Lower lobe of right lung (tissue), 2 donors: ENCODE measurements at places on chromosomes 11 and 22. TPM values are rescaled to one million over a fixed set of nuclear protein-coding genes. Genes with fewer than 3 reads are reported as not detected.

DNA sequence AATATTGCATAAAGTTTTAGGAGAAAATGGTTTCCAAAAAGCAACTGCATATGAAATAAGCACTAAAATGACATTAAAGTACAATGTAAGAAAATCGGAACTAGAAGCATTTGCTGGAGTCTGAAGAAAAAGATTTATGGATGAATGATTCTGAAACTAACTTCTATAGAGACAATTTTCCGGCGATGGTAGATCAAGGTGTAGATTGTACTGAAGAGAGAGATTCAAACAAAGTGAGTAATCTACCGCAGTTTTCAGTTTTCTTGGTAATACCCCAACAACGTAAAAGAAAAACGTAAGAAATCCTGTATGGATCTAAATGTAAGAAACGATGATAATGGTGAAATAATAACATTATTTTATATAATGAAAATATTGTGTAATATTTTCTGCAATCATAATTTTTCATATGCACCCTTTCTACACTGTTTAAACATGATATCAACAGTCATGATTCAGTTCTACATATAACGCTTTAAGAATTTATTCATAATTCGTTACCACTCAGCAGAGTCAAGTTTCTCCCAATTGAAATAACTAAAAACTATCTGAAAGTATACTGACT lies 1.8 kb upstream of the CDPF1 start:
- DNase-seq = no peak

DNA sequence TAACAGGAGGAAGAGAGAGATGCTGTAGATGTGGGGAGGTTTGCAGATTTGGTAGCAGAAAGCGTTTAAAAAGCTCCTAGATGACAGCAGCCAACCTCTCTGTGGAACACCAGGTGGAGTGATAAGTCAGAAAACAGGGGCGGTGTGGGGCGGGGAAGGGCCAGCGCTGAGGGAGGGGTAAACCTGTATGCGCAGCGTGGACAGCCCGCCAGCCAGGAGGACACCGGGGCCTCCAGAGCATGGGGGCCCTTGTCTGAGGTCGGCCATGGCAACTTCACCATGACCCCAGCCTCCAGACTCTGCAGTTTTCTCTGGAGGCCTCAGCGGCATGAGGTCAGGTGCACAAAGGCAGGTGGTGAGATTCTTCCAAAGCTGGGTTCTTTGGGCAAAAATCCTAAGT lies 423.7 kb downstream of the BRD1 start:
- peak; percentile 34 for DNase-seq

- DNase-seq = peak; percentile 89
These were observed at the start of gene SBF2 for GRCh38 chr11:10293423-10294289. Gene SBF2 (minus strand): TSS chr11:10294219. CDS start chr11:10294069, 150 bp downstream.

- DNase-seq = no peak
These were observed 216.4 kb upstream of the B3GAT1 start for GRCh38 chr11:134628426-134628825.

- DNase-seq = no peak
These were observed 97.7 kb downstream of the CD44 start for GRCh38 chr11:35236667-35237003.

- DNase-seq = no peak
These were observed 10.2 kb downstream of the SLC25A1 start for GRCh38 chr22:19168088-19168890.

DNA sequence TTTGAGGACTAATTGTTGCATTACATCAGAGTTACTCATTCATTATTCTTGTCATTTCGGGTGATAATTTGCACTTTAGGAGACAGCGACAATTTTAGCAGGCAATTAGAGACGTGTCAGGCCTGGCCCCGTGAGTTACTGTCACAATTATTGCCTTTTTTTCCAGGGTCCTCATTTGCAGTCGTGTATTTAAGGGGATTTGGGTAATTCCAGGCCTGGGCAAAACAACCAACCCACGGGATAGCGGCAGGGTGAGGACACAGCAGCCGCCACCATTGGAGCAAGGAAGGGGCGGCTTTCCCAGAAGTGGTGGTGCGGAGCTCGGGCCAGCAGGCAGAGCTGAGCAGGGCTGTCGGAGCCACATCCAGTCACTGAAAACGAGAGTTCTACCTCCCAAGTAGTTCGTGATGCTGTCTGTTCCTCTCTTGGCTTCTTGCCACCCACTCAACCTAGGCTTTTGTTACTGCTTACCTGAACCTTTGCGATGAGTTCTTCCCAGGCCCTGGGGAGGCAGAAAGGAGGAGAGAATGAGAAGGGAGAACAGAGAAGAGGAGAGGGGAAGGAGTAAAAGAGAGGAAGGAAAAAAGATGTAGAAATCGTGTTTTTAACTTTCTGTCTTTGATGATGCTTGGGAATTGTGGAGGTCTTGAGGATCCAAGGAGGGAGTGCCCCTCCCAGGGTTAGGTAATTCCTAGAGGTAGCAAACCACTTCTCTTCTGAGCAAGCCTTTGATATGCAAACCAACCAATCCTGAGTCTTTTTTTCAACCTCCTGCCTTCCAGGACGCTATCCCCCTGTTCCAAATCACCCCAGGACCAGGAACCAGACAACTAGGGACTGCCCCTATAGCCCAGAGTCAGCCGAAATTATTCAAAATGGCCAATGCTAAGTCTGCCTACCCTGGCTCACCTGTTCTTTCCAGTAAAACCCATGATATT lies 236.1 kb downstream of the MIAT start:
- no peak for DNase-seq

GRCh38 chr11:117197516-117198456 lies 1.4 kb upstream of the TAGLN start:
- DNase-seq = peak; percentile 47

Gene GGTLC2
- total RNA-seq = 2.7 TPM

Gene TMEM191B
- total RNA-seq = 7.6 TPM

Gene NAV2
- total RNA-seq = 36.9 TPM
